ENCODE measurements at places on chromosomes 4 and X.

DNA sequence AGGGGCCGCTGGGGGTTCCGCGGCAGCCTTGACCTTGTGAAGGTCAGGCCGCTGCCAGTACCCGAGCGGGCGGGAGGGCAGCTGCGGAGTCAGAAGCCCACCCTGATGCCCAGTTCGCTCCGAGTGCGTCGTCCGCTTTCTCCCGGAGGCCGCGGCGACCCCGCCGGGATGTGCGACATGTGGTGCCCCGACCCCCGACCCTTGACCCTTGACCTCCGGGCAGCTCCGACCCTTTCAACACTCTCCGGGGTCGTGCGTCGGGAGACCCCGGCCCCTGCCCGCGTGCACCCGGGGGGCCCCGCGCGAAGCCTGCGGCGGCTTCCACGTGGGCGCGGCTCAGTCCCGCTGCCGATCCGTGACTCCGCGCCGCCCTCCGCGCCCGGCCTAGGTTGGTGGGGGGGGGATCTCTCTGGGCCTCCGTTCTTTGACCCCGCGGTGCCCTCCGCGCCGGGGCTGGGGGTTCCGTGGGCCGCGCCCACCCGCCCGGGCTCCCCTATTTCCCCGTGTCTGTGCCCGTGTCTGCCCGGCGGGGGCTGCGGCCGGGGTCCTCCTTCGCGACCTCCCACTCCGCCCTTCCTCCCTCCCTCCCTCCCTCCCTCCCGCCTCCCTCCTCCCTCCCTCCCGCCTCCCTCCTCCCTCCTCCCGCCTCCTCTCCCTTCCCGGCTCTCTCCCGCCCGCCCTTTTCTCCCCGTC, 609 bp upstream of the SLC25A6 start:
- peak; percentile 69 for DNase-seq

DNA sequence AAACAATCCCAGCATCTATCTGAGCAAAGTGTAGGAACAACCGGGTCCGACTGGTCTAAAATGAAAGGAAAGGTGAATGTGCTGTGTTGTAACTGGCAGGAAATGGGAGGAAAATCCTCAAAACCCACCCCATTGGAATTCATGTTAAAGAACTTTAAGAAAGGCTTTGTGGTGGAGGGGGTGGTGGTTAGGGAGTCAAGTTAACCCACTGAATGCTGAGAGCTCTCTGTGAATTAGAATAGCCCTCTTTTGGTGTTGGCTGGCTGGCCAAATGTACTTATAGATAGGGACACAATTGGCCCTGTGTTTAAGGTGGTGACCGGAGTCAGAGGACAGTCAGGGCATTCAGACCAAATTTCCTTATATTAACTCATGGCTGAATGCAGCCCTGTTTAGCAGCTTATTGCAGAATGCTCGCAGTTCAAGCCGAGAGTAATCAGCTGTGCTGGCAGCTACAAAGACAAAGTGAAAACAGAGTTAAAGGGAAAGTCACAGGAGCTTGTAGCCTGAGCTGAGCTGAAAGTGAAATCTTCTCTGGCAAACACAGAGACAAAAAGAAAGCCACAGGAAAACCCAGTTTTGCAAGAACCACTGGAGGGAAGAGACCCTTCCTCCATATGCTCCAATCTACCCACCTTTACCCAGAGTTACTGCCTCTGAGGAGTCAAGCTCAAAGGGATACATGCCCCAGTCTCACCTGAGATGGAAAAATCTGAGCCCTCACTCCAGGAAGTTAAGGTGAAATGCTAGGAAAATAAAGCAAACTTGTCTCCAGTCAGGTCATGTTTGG, 38.5 kb upstream of the UGT2B7 start:
- no peak for DNase-seq

DNA sequence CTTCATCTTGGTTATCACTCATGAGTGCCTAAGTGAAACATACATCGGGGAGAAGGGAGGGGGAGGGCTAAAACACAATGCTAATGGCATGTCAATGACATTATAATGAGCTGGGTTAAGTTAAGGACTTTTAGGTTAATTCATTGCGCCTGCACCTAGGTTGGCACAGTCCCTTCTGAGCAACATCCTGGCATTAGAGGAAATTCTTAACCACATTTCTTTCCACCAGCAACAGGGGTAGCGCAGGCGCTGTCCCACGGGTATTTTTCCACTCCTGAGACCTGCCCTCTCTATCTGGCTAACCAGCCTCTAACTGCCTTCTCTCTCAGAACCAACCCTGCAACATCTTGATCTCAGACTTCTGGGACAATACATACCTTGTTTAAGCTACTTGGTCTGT, 39.0 kb upstream of the PROM1 start:
- DNase-seq = no peak

DNA sequence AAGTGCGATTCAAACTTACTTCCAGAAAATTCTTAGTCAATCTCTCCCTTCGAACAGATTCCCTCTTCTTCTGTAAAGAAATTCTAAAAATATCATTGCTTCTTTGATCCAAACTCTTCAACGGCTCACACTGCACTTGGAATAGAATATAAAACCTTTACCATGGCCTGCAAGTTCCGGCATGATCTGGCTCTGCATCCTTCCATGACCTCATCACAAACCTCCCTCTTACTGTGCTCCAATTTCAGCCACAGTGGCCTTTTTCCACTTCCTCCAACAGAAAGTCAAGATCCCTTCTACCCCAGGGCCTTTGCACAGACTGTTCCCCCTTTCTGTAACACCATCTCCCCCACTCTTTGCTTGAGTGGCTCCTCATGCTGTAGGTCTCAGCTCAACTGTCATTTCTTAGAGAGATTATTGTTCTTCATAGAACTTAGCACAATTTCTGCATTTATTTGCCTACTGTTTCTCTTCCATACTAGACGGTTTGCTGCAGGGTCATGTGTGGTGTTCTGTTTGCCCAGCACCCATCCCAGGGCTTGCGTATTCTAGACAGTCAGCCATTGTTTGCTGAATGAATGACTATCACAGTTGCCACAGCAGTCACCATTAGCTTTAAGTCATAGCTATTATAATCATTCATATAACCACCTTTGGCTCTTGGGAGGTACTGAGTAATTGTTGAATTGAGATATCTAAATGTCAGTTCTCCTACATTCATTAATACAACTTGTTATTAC, 1.9 kb upstream of the STOX2 start:
- DNase-seq = no peak

DNA sequence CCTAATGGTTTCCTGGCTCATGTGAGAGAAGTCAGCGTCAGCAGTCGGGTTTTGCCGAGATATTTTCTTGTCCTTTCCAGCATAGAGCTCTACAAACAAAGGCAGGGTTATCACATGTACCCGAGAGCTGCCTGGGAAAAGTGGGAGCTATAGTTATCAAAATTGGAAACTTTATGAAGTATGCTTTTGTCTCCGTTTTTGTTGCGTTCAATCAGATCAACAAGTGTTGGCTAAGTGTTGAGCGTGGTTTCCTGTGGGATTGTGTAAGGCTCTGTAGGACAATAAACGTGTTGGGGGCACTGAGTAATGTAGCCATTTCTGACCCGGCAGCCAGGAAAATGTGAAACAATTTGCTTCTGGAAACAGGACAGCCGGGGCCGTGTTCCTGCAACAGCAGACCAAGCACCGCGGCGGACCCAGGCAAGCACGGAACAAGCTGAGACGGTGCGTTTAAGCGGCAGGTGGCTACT, at the start of gene BMX:
TSS of gene BMX (plus strand) at position 311 of the 470 bp plus-strand sequence. CDS start 7,547 bp downstream, outside the sequence.
- no peak for DNase-seq

- DNase-seq = no peak
Measured at GRCh38 chrX:139889760-139890159, 43.1 kb downstream of the ATP11C start.

- no peak for DNase-seq
Measured at GRCh38 chrX:112913807-112914206, 73.2 kb upstream of the AMOT start.

DNA sequence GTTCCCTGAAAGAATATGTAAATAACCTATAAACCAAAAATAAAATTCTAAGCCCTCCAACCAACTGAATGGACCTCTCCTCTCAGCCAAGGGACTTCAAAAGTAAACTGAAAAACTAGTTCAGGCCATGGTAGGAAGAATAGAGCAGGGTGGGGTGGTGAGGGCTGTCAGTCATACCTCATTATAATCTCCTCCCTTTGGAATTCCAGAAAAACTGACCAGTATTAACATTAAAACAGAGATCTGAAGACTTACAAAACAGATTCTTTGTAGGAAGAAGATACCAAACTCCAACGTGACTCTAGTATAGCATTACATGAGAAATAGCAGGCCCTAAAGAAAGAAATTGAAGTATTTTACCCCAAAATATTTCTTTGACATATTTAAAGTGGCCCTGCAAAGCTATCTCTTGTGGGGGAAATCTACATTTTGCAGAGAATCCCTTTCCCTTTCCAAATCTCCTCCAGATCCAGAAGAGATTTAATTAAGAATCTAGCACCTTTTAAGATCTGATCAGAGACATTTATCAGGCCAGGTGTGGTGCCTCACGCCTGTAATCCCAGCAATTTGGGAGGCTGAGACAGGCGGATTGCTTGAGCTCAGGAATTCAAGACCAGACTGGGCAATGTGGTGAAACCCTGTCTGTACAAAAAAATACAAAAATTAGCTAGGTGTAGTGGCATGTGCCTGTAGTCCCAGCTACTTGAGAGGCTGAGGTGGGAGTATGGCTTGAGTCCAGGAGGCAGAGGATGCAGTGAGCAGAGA, 15.1 kb downstream of the TBC1D9 start:
- DNase-seq = no peak

DNA sequence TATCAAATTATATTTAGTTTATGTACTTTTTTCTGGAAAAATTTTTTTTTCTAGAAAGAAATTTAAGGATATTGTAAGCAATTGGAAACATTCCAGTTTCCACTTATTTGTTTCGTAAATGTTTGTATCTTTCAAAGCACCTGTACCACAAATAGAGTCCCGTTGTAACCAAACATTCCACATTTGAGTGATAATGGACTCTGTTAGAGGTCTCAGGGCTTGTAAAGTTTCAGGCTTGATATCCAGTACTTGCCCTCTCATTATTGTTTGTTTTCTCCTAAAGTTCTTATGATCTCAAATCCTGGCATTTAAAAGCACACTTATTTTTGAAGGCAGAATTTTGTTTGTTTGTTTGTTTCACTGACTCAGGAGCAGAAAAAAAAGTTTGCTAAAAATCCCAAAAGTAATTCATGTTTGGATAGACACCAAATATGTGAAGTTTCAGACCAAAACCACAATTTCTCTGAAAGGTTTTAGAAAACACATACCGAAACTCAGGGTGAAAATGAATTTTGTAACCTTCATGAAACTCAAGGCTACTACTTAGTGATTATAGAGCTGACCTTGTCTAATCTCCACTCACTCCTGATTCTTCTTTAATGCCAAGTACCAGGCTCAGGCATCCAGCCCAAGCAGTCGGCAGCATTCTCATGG, 5.7 kb upstream of the TMEM192 start:
- DNase-seq = no peak

- no peak for DNase-seq
Measured at GRCh38 chr4:27007507-27007906, 146.9 kb downstream of the STIM2 start.

DNA sequence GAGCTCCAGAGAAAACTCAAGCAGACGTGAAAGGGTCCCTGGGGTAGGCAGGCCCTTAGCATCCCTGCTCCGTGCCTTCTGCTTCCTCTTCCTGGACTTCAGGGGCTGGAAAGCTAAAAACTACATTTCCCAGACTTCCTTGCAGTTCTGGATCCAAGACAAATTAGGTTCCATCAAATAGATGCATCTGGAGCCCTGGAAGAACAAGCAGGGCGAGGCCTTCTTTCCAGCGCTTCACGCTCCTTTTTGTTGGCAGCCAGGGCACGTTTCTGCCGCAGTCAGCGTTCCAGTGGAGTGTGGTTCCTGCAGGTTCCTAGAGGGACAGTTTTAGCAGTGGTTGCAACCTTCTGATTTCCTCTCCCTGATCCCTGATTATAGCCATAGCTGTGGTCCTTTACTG, 53.6 kb upstream of the MSX1 start:
- DNase-seq = no peak

DNA sequence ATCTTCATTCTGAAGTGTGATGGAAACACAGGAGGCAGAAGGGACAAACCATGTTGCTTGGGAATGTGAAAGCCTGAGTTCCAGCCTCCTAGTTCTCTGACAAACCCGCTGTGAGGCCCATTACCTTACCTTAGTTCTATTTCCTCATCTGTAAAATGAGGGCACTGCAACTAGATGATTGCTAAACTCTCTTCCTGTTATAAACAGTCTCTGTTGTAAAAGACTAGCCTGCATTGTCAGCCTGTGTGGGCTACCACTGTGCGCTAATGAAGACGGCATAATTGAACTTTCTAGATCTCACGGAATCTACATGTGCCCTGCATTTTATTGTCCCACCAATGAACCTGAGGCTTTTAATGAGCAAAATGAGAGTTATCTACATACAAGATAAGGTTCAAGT, 147.2 kb downstream of the AFF2 start:
- DNase-seq = no peak

DNA sequence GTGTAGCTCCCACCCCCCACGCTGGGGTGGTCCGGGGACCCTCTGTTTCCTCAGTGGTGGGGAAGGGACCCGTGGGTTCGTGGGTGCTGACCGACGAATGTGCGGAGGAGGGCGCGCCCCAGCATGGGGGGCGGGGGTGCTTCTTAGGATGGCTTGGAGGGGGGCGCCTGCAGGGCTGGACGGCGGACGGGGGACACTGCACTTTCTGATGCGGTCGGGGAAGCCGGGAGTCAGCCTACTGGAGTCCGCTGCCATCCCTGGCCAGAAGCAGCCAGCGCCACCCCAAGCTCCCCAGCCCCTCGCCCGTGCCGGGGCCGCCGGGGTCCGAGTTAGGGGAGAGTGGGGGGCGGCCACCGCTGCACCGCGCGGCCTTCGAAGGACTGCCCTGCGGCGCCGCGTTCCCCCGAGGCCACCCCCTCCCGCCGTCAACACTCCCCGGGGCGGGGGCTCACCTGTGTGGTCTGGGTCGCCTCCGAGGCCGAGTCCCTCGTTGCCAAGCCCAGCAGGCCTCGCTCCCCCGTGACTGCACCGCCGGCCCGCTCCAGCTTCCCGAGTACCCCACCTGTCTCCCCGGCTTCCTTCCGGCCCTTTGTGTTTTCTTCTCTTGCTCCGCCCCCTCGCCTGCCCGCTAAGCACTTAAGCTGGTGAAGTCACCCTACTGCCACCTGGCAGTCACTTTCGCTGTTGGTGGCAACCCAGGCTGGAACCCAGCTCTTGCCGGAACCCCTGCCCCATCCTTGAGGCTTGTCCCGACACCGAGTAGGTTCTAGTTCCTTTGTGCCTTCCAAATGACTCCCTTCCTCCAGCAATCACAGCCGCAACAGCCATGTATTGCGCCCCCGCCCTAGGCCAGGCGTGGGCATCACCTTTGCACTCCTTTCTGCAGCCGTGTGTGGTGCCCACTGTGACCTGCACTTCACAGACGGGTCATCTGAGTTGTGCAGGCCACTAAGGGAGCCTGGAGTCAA, at the start of gene OCIAD2:
TSS of gene OCIAD2 (minus strand) at position 569 of the 968 bp plus-strand sequence. CDS start 2,225 bp downstream, outside the sequence.
- DNase-seq = peak; percentile 83

GRCh38 chr4:77621254-77621653, 15.6 kb downstream of the CXCL13 start:
- DNase-seq = no peak

GRCh38 chr4:93646233-93646930, 182.2 kb upstream of the ATOH1 start:
- DNase-seq = no peak

GRCh38 chr4:141853091-141853764, 216.8 kb downstream of the IL15 start:
- DNase-seq = no peak

- DNase-seq = no peak
Measured at GRCh38 chrX:108722561-108722960, 13.8 kb downstream of the IRS4 start.

- no peak for DNase-seq
Measured at GRCh38 chr4:84915396-84915780, 51.1 kb downstream of the WDFY3 start.

GRCh38 chr4:158333820-158334219, 123.5 kb downstream of the TMEM144 start:
- no peak for DNase-seq

GRCh38 chr4:157576671-157577217, 356.2 kb downstream of the GRIA2 start:
- no peak for DNase-seq
